ENCODE measurements at places on chromosomes 5 and 9.

GRCh38 chr9:127892831-127893230 lies 6.6 kb downstream of the ST6GALNAC6 start:
- no peak for DNase-seq

- DNase-seq: no peak
Measured at GRCh38 chr9:7051711-7052110, 293.9 kb downstream of the KDM4C start.

GRCh38 chr9:8845808-8846207 lies 1046.2 kb upstream of the DMAC1 start:
- no peak for DNase-seq

DNA sequence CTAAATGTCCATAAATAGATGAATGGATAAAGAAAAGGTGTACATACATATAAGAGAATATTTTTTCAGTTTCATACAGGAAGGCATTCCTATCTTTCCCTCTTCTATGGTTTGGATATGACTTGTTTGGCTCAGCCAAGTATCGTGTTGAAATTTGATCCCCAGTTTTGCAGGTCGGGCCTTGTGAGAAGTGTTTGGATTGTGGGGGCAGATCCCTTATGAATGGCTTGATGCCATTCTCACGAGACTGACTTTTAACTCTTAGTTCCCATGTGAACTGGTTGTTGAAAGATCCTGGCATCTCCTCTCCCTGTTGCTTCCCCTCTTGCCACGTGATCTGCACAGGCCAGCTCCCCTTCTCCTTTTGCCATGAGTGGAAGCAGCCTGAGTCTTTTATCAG lies 421.1 kb upstream of the FTMT start:
- no peak for DNase-seq

DNA sequence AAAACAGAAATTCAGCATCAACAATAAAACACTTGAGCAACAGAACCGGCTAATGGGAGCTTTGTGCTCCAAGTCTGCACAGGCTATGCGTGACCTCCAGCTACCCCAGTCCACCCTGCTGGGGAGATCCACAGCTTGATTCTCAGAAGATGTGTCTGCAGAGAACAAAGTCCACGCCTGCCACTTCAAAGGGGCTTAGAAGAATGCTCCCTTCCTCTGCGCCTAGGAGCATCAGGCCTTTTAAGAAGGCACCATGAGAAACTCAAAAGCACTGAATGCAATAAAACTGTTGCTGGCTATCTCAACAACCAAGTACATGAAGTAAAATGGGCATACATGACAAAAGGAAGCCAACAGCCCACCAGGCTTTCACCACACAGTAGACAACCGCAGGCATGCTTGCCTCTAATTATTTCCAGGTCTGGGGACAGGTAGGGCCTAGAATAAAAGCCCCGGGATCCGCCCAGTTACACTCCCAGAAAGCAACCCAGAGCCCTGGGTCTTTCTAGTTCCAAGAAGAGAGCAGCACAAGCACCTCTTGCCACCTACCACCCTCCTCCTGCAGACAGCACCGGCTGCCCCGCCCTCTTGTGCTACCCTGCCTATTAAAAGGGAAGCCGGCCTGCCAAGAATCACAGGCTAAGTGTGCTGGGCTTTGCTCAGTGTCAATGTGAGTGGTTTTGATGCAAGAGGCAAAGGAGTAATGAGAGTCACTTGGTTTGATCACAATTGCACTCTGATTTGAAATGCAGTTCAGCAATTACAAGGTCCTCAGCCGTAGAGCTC lies 123.2 kb downstream of the SPOCK1 start:
- no peak for DNase-seq

DNA sequence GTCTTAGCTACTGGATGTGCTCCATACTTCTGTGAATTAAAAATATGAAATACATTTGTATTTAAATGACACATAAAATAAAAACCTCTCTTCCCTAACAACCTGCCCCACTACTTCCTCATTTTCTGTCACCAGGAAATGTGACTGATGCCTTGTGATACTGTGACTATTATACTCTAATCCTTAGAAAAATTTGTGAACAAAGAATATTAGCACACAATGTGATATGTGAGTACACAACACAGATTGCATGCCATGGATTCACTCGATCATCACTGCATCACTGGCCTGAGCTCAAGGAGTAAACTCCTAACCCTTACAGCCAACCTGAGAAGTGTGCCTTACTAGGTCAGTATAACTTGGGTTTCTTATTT lies 281.0 kb downstream of the EFNA5 start:
- DNase-seq: no peak

GRCh38 chr5:160293901-160294561 lies 18.3 kb downstream of the CCNJL start:
- DNase-seq: no peak

DNA sequence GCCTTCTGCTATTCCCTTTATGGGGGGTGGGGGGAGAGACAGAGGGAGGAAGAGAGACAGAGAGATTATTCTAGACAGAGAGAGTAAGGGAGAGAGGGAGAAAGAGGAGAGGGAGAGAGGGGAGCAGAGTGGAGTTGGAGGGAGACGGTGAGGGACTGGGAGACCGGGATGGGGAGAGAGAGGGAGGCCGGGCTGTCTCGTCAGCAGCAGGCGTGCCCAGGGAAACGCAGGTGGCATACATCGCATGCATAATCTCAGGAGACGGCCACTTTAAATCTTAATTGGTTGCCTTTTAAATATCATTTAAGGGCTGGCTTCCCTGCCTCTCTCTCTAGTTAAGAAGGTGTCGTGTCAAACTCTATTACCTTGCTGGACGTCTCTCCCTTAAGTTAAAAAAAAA lies 8.4 kb downstream of the IRX4 start:
- DNase-seq: no peak

GRCh38 chr5:135724617-135725016 lies 109.8 kb upstream of the SLC25A48 start:
- DNase-seq: no peak

- no peak for DNase-seq
Measured at GRCh38 chr9:135346438-135347050, 133.0 kb upstream of the PPP1R26 start.

DNA sequence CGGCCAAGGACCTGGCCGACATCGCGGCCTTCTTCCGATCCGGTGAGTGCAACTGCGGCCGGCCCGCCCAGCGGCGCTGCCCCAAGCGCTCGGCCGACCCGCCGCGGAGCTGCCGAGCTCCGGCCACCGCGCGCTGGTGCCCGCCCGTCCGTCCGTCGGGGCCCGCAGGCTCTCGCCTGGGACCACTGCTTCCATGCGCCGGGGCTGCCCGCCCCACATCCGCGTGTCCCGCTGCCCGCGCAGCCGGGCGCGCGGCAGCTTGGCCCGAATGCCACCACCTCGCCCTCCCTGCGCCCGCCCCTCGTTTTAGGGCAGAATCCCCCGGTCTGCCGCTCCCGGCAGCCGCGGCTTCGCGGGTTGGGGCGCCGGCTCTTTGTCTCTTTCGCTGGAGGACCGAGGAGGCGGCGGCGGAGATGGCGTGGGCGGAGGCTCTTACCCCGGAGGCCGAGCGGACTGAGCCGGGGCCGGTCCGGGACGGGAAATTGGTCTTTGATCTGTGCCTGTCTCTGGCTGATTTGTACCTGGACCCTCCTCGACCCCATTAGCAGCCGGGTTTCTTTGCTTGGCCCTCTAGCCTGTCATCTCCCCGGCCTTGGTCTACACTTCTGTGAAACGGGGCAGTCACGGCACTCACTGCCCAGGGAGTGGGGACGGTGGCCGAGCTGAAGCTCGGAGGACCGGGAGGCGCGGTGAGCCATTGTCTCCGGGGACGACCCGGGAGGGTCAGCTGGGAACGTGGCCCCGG lies 871 bp downstream of the TRIO start:
- peak; percentile 2 for DNase-seq
